Stimulated activated CD8-positive, alpha-beta memory T cell treated with anti-CD3 and anti-CD28 coated beads, Interleukin-7, amount 100 ng/mL, for 1 hour (primary cell): ENCODE measurements at places on chromosomes 7 and 10.

- no peak for DNase-seq
Measured at GRCh38 chr10:14382022-14382421, 51.3 kb upstream of the FRMD4A start.

DNA sequence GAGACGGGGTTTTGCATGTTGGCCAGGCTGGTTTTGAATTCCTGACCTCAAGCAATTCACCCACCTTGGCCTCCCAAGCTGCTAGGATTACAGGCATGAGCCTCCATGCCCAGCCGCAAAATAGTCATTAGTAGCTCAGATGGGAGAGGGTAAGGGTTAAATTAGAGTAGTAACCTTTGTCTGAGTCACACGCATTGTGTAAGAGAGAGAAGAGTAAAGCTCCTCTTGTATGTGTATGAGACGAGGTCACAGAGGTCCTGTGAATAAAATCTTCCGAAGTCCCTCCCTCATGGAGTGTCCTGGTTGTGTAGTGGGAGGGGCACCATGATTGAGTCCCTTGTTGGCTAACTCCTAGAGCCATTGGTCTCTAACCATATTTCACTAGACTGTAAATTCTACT is 85.2 kb upstream of the CDC14C start:
- DNase-seq = no peak

GRCh38 chr10:3111621-3112163 is 44.3 kb downstream of the PFKP start:
- DNase-seq = no peak

DNA sequence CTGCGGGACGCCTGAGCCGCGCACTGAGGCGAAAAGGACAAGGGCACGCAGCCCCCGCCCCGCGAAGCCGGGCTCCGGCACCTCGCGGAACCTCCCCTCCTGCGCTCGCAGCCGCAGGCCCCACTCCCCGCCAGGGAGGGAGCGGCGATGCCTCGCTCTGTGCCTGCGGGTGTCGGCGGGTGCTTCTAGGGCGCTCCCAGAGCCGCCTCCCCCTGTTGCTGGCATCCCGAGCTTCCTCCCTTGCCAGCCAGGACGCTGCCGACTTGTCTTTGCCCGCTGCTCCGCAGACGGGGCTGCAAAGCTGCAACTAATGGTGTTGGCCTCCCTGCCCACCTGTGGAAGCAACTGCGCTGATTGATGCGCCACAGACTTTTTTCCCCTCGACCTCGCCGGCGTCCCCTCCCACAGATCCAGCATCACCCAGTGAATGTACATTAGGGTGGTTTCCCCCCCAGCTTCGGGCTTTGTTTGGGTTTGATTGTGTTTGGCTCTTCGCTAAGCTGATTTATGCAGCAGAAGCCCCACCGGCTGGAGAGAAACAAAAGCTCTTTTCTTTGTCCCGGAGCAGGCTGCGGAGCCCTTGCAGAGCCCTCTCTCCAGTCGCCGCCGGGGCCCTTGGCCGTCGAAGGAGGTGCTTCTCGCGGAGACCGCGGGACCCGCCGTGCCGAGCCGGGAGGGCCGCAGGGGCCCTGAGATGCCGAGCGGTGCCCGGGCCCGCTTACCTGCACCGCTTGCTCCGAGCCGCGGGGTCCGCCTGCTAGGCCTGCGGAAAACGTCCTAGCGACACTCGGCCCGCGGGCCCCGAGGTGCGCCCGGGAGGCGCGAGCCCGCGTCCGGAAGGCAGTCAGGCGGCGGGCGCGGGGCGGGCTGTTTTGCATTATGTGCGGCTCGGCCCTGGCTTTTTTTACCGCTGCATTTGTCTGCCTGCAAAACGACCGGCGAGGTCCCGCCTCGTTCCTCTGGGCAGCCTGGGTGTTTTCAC is 519 bp downstream of the ITGB8 start:
- DNase-seq = no peak

DNA sequence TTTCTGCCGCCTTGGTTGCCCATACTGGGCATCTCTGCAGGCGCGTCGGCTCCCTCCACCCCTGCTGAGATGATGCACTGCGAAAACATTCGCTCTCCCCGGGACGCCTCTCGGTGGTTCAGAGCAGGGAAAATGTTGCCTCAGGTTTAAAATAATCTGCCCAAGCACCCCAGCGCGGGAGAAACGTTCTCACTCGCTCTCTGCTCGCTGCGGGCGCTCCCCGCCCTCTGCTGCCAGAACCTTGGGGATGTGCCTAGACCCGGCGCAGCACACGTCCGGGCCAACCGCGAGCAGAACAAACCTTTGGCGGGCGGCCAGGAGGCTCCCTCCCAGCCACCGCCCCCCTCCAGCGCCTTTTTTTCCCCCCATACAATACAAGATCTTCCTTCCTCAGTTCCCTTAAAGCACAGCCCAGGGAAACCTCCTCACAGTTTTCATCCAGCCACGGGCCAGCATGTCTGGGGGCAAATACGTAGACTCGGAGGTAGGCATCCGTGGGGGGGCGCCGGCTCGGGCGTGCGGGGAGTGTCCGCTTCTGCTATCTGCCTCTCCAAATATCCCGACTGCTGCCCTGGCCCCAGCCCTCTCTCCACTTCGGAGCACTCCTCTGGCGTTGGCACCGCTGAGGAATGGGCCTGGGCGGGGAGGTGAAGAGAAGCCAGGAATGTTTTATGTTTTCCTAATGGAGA is at the start of gene CAV1:
Gene CAV1 (plus strand): TSS at position 428 of the 689 bp plus-strand sequence. CDS start 27 bp downstream, at position 455.
- peak; percentile 9 for DNase-seq

GRCh38 chr10:118572256-118573041 is 23.0 kb downstream of the PRLHR start:
- DNase-seq = no peak

DNA sequence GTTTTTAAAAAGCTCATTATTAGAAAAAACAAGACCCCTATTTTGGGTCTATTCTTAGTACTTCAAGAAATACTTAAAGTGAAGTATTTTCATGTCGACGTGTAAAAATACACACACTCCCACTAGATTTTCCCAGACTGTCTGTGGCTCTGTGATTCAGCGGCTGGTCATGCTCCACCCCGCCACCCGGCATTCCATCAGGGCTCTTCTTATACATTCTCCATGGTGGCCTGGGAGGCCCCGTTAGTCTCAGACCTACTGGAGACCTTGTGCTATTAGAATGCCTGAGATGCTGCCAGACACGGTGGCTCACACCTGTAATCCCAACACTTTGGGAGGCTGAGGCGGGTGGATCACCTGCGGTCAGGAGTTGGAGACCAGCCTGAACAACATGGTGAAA is 13.1 kb downstream of the TECPR1 start:
- no peak for DNase-seq
